Fibroblast of skin of scalp (primary cell): ENCODE measurements at places on chromosomes 16 and 17.

DNA sequence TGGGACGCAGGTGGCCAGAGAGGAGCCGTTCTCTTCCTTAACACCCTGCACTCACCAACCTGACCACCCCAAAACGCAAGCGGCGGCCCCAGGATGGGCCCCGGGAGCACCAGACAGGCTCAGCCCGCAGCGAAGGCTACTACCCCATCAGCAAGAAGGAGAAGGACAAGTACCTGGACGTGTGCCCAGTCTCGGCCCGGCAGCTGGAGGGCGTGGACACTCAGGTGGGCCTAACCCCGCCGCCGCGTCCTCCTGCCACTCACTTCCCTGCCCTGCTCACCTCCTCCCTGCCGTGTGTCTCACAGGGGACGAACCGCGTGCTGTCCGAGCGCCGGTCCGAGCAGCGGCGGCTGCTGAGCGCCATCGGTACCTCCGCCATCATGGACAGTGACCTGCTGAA lies 4.6 kb upstream of the HSD3B7 start:
- DNase-seq = no peak

- DNase-seq = no peak
Measured at GRCh38 chr16:79109771-79110170, 490.8 kb downstream of the MAF start.

GRCh38 chr17:46181940-46182339 lies 11.3 kb downstream of the KANSL1 start:
- no peak for DNase-seq

- DNase-seq = no peak
Measured at GRCh38 chr17:43220511-43221125, 7.8 kb downstream of the CCDC200 start.

- peak; percentile 23 for DNase-seq
Measured at GRCh38 chr17:3594976-3595375, 14.2 kb downstream of the TRPV1 start.

DNA sequence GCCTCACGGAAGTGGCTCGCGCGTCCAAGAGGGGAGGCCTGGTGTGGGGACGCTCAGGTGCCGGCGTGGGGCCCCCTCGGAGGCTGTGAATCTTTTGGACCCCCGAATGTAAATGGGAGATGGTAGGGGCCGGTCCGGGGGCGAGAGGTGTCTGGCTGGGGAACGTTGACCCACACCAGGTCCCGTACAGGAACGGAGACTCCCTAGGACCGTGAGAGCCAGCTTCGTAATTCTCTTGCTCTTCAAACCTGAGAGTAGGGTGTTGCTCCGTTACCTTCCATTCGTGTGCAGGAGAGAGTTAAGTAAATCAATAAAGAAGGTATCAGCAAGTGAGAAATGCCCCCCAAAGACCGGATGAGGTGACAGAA lies 481 bp downstream of the LYRM1 start:
- DNase-seq = no peak

DNA sequence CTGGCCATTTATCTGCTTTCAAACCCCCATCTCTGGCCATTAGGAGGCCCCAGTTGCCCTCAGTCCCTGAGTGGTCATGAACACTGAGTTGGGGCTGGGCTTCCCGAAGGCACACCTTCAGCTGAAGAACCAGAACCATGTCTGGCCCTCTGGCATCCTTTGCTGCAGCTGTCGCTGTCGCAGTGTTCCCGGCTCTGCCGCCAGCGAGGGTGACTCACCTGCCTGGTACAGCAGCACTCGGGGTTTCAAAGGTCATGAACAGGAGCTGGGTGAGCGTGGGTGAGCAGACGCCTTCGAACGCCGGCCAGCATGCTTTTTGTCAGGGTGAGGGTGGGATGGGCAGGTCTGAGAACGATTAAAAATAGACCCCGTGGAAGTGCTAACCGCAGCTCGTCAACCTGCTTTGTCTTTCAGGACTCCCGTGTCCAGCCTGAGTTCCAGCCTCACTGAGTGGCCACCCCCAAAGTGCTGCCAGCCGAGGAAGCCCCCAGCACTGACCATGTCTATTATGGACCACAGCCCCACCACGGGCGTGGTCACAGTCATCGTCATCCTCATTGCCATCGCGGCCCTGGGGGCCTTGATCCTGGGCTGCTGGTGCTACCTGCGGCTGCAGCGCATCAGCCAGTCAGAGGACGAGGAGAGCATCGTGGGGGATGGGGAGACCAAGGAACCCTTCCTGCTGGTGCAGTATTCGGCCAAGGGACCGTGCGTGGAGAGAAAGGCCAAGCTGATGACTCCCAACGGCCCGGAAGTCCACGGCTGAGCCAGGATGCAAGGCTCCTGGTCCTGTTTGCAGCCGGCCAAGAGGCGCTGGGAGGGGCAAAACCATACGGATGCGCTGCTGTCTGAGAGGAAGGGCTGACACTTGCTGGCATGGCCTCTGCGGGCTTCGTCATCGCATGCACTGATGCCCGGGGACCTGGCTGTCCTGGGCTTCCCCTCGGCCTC lies 7.6 kb downstream of the SNN start:
- no peak for DNase-seq

GRCh38 chr17:3988297-3989040 lies 24.2 kb upstream of the ATP2A3 start:
- DNase-seq = peak; percentile 59

- DNase-seq = no peak
Measured at GRCh38 chr17:42798011-42798382, 507 bp downstream of the COA3 start.

- DNase-seq = no peak
Measured at GRCh38 chr17:72338304-72338703, 217.5 kb downstream of the SOX9 start.

DNA sequence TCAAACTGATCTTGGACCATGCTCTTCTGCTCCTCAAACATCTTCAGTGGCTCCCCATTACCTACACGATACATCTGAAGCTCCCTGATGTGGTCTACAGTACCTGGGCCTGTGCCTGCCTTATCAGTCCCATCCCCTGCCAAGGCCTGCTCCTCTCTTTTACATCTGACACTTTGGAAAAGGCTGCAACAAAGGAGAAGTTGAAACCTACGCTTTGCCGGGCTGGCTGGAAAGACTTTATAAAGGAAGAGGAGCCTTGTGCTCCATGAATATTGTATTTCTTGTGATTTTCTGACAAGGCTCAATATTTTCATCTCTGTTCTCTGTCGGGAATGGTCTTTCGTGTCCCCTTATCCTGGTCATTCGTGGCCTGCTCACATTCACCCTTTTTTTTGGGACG lies 132.5 kb downstream of the XYLT1 start:
- DNase-seq = no peak

GRCh38 chr16:31352376-31353115 lies 2.4 kb upstream of the ITGAX start:
- no peak for DNase-seq

- DNase-seq = peak; percentile 54
Measured at GRCh38 chr16:85064186-85064585, 36.6 kb downstream of the KIAA0513 start.

- peak; percentile 15 for DNase-seq
Measured at GRCh38 chr16:61929776-61930175, 106.5 kb downstream of the CDH8 start.

GRCh38 chr17:82025401-82026107 lies 2.4 kb downstream of the LRRC45 start:
- no peak for DNase-seq

GRCh38 chr16:952321-952720 lies 18.5 kb downstream of the LMF1 start:
- no peak for DNase-seq

- no peak for DNase-seq
Measured at GRCh38 chr17:50470426-50470825, 1.7 kb upstream of the CHAD start.

DNA sequence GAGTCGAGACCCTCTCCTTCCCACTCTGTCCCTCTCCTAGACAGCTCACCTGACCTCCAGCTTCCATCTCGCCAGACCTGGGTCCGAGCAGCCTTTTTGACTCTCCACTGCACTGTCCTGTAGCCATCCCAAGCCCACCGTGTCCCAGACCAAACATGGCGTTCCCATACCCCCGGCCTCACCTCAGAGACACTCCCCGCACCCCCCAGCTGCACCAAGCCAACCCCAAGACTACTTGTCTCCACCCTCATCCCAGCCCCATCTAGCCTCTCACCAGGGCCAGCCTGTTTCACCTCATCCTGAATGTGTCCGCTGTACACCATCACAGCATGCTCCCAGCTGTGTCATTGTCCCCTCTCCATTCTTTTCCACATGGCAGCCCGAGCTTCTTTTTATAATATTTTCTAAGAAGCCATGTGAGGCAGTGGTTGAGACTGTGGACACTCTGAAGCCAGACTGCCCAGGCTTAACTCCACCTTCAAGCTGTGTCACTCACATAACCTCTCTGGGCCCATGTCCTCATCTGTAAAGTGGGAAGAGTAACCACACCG lies 1.5 kb downstream of the MYO15A start:
- DNase-seq = no peak

- DNase-seq = no peak
Measured at GRCh38 chr17:41634639-41635038, 10.3 kb upstream of the KRT17 start.

DNA sequence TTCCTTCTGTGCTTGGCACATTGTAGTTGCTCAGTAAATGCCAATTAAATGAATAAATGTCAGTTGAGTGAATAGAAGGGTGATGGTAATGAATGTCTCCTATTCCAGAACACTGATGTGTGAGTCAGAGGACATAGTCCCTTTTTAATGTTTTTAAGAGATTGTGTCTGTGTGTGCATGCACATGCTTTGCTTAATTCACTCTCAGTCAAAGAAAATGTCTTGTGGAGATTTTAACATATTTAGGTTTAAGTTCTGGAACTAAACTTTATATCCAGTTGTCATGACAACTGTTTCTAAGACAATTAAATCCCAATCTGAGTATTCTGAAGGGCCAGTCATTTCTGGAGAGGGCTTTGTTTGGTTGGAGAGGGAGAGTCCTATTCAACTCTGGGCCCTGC lies 255.3 kb upstream of the CDH11 start:
- DNase-seq = peak; percentile 45

GRCh38 chr17:68578236-68578635 lies 22.9 kb downstream of the FAM20A start:
- no peak for DNase-seq
